ENCODE measurements at places on chromosomes 5 and 9. TPM values are rescaled to one million over a fixed set of nuclear protein-coding genes. Genes with fewer than 3 reads are reported as not detected.

Gene MSMP
- not detected for total RNA-seq

DNA sequence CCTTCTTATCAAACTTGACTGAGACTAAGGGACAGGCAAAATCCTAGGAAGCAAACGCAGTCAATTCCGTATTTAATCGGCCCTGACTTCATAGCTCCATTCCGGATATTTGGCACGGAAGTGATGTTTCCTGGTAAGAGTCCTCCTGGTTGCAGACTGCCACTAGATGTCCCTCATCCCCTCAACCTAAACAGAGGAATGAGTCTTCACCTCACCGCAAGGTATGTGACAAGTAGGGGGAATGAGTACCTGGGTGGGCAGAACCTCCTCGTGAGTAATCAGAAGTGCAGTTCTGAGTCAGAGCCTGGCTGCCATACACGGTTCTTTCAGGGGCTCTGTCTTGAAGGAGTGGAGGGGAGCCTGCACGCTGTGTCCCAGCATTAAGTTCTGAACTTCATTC, 173.6 kb downstream of the MUSK start:
- H3K27me3 ChIP-seq, result no peaks in the 10 kb centered on the region
- no peak overlapping the region for H3K4me3 ChIP-seq

GRCh38 chr5:98433673-98434072, 339.8 kb upstream of the RGMB start:
- no peaks in the 10 kb centered on the region for H3K27me3 ChIP-seq
- H3K36me3 ChIP-seq, result no peaks in the 10 kb centered on the region
- no peaks in the 10 kb centered on the region for H3K4me1 ChIP-seq
- no peak for DNase-seq
- H3K4me3 ChIP-seq, result no peak overlapping the region

DNA sequence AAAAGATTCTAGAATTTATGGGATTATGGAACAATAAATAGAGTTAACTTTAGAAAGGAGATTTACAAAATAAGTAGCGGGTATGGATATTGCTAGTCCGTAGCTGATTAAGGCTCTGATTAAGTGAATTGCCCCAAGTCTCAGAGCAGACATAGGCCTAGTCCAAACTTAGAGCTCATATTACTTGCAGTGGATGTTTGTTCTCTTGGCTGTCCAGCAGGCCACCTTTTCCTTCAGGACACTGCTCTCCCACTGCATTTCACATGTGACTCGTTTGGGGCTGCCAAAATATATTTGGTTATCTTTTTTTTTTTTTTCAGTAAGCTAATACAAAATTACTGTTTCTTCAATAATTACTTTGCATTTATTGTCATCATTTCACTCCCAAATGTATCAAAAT, 76.6 kb downstream of the ARRDC3 start:
- no peak for DNase-seq
- no peak overlapping the region for H3K27ac ChIP-seq
- peaks cover 5% of the 10 kb centered on the region for H3K4me1 ChIP-seq
- H3K27me3 ChIP-seq, result no peaks in the 10 kb centered on the region

- H3K27ac ChIP-seq, result no peak overlapping the region
- no peak for DNase-seq
- H3K36me3 ChIP-seq, result no peaks in the 10 kb centered on the region
- H3K27me3 ChIP-seq, result peaks cover 16% of the 10 kb centered on the region
- H3K4me3 ChIP-seq, result no peak overlapping the region
- H3K4me1 ChIP-seq, result peaks cover 9% of the 10 kb centered on the region
Measured at GRCh38 chr5:134069553-134069952, 44.9 kb upstream of the TCF7 start.

All from heart left ventricle (tissue), 16 donors.